GM12865 (cell line): ENCODE measurements at places on chromosomes 6 and 20.

GRCh38 chr6:156027248-156027626, 571.6 kb upstream of the NOX3 start:
- no peak for DNase-seq

- peak; percentile 60 for DNase-seq
Observed at GRCh38 chr20:63740070-63740626, 572 bp downstream of the SLC2A4RG start.

- no peak for DNase-seq
Observed at GRCh38 chr6:75154973-75155372, 50.9 kb downstream of the COL12A1 start.

- DNase-seq = peak; percentile 31
Observed at GRCh38 chr20:49285813-49286494, 8.1 kb upstream of the ZNFX1 start.

GRCh38 chr6:75386050-75386770, 101.6 kb upstream of the TMEM30A start:
- no peak for DNase-seq

- no peak for DNase-seq
Observed at GRCh38 chr6:11389977-11390376, 147.6 kb upstream of the TMEM170B start.

DNA sequence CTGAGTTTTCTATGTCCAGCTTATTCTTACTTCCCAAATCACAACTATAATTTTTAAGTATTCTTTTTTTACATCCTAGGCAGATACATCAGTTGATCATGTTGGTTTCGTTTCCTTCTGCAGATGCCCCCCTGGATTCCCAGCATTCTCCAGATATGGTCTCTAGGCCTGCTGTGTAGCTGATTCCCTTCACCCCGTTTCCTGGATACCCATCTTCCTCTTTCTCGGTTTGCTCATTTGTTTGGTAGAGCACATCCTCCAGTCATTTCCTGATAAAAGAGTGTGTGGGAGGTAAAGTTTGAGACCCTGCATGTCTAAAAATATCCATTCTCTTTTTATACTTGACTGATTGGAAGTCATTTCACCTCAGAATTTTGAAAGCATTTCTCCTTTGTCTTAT, 66.4 kb downstream of the ANKS1A start:
- no peak for DNase-seq

GRCh38 chr6:77440206-77440976, 22.9 kb downstream of the HTR1B start:
- DNase-seq = no peak

DNA sequence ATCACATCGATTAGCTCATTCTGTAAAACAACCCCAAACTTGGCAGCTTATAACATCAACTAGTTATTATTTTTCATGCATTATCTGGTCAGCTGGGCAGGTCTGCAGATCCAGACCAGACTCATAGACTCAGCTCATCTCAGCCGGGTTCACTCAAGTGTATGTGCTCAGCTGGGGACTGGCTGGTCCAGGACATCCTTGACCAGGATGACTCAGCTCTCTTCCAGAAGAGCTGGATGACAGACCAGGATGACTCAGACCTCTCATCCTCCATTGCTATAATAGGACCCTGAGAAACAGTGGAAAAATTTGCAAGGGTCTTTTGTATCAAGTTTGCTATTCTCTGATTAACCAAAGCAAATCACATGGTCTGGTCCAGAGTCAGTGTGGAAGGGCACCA, 312.5 kb upstream of the PLCB4 start:
- DNase-seq = no peak

DNA sequence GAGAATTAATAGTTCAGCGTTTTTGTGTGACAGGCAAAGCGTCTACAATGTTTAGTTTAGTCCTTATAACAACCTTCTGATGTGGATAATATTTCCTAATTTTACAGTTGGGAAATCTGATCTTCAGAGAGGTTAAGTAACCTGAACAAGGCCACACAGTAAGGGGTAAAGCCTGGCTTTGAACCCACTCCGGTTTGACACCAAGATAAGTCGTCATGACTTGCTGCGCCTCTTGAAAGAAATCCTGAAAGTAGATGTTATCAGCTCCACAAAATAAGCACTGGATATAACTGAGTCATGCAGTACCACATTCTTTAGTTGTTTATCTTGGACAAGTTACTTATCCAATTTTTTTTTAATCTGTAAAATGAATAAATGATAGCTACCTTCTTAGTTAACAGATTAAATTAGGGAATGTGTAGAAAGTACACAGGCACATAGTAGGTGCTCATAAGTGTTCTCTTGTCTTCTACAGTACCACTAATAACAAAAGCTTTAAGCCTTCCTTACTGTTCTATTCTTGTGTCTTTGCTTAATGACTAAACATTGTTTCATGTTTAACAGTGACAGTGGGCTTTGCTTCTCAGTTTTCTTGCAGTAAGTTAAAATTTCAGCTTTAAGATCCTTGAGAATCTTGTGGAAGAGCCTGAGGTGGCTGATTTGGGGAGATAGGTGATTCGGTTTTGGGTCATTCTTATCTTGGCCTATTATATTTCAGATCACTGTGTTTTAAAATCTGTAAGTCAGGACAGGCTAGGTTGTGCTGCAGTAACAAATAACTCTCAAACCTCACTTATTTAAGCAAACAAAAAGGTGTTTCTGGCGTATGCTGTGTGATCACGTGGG, 2.1 kb downstream of the HIVEP1 start:
- DNase-seq = no peak

GRCh38 chr6:2714111-2714895, 36.4 kb downstream of the MYLK4 start:
- no peak for DNase-seq

DNA sequence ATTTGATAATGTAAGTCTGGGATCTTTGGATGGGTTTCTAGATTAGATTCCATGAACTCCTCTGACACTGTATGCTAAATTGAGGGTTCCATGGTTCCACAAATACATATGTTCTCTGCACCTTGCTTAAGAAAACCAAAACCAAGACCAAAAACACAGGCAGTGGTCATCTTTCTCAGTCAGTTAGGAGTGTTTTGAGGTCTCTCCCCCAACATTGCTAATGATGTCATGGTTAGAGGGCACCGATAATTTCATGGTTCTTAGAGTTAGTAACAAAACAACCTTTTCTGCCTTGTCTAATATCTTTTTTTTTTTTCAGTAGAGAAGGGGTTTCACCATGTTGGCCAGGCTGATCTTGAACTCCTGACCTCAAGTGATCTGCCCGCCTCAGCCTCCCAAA, 44.5 kb downstream of the ARID1B start:
- DNase-seq = peak; percentile 42

GRCh38 chr6:36962874-36963273, 8.3 kb downstream of the PI16 start:
- peak; percentile 81 for DNase-seq

DNA sequence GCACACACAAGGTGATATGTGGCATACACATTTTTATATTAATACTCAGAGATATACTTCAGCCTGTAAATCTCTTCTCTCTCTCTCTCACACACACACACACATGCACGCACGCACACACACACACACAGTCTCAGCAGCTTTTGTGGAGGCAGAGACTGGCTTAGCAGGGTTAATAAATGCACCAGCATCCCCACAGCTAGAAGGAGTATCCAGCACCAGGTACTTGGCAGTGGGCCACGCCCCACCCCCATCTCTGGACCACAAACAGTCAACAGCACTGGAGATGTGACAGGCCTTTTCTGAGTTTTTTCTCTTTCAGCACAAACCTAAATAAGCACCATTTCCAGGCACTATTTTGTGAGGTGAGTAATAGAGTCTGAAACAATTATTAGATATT, 47.3 kb upstream of the LRFN2 start:
- no peak for DNase-seq

GRCh38 chr6:453152-453551, 61.6 kb downstream of the IRF4 start:
- DNase-seq = no peak

DNA sequence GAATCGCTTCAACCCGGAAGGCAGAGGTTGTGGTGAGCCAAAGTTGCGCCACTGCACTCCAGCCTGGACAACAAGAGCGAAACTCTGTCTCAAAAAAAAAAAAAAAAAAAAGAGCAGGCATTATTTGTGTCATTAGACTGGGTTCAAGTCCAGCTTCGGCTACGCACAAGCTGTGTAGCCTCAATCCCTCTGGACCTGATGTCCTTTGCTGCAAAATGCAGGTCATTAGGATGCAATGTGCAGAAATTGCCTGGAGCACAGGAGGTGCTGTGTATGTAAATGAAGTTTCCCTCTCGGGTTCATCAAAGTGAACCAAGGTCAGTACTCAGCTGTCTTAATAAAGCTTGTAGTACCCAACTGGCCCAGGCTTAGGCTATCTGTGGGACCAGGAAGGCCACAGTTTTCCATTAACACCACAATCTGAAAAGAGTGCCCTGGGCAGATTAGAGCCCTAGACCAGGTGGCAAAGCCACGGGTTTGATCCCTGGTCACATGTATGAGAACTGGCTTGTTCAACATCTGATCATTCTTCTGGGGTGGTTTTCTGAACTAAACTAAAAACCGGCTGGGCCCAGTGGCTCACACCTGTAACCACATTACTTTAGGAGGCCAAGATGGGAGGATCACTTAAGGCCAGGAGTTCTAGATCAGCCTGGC, 155.3 kb downstream of the ZMYND8 start:
- DNase-seq = no peak

GRCh38 chr20:53921443-53921973, 148.9 kb downstream of the BCAS1 start:
- DNase-seq = no peak

DNA sequence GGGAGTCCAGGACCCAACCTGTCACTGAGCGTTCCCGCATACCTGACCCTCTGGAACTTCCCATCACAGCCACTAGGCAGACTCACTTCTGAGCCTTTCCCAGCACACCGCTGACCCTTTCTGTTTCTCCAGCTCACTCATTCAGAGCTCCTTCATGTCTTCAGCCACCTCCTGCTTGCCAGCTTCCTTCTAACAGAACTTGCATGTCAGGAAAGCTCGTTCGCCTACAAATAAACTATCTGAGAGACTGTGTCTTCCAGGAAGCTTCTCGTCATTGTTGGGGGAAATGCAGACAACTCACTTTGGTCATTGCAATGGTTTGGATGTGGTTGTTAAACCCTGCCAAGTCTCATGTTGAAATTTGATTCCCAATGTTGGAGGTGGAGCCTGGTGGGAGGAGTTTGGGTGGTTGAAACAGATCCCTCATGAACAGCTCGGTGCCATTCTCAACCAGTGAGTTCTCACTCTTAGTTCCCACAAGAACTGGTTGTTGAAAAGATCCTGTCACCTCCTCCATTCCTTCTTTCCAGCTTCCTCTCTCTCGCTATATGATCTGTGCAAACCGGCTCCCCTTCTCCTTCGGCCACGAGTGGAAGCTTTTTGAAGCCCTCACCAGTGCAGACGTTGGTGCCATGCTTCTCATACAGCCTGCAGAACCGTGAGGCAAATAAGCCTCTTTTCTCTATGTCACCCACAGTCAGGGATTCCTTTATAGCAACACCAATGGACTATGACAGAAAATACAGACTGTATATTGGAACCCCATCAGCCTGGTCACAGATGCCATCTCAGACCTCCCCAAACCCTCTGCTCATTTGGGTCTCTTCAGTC, 1.4 kb upstream of the MUC21 start:
- DNase-seq = no peak

- DNase-seq = no peak
Observed at GRCh38 chr20:11153819-11154218, 480.0 kb upstream of the JAG1 start.

DNA sequence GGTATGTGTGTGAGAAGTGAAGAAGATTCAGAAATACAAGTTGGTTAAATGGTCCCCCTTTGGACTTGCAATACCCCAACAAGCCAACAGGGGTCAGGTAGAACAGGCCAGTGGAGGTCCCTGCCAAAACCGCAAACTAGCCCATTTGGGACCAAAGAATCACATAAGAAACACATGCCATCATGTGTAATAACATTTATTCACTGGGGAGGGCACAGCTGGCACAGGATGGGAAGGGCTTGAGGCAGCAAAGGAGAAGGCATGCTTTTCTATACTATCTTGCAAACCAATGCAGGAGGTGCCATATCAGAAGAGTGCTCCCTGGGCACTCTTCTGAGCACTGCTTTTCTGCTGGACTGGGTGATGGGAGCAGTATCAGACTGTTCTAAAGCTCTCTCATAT, 116.1 kb upstream of the TRAF3IP2 start:
- DNase-seq = peak; percentile 76

DNA sequence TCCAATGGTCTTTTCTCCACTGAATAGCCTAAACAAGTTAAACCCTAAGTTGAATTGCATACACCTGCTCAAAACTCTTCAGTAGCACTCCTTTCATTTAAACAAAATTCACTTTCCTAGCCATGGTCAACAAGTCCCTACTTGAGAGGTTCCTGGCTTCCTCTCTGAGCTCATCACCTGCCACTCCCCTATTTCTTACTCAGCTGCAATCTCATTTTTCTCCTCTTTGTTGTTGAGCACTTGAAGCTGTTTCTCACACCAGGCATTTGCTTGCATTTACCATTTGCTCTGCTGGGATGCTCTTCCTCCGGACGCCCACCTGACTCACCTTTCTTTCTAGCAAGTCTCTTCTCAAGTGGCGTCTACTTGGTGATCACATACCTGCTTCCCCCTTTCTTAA, 38.5 kb downstream of the EDN1 start:
- no peak for DNase-seq

- no peak for DNase-seq
Observed at GRCh38 chr20:23046431-23046830, 3.0 kb downstream of the THBD start.

GRCh38 chr6:106145741-106146227, 59.6 kb downstream of the PRDM1 start:
- DNase-seq = peak; percentile 91

DNA sequence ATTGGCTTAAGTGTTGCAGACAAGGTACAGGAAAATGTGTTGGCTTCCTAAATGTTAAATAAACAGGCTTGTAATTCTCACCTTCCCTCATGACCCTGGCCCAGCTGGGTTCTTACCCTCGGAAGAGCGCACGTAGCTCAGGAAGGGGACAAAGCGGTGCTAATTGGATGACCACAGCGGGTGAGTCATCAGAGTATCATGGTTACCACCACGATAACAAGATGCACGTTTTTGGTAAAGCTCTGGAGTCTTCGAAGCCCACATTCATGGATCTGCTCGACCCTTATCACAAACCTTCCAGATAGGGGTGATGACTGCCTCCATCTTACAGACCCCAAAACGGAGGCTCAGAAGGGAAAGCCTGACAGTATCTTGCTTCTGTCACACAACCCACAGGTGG, 32.8 kb downstream of the APCDD1L start:
- no peak for DNase-seq

- DNase-seq = no peak
Observed at GRCh38 chr20:23146857-23147637, 60.9 kb upstream of the CD93 start.

- DNase-seq = peak; percentile 85
Observed at GRCh38 chr6:152634773-152635172, 2.4 kb downstream of the SYNE1 start.

DNA sequence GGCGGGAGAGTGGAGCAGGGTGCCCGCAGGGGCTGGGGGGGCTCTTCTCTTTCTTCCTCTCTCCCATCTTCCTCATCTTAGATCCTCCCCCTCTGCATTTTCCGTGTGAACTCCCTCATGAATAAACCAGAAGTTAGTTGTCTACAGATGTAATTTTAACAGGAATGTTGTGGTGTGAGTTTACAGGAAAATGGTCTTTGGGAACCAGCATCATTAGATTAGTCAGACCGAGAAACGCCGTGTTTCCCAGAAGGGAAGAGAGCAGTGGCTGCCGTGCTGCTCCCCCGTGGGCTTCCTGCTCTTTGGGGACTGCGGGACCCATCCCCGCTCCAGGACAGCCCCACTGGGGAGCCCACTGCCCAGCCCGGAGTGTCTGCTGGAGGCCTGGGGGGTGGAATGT, 3.4 kb downstream of the MYT1 start:
- no peak for DNase-seq
